ENCODE measurements at places on chromosomes 6 and 20.

- DNase-seq = no peak
Observed at GRCh38 chr6:132525866-132526265, 12.2 kb upstream of the TAAR9 start.

GRCh38 chr6:10479939-10480700 is 41.0 kb upstream of the GCNT2 start:
- DNase-seq = no peak

- DNase-seq = no peak
Observed at GRCh38 chr6:9178071-9178470, 742.7 kb upstream of the SLC35B3 start.

- no peak for DNase-seq
Observed at GRCh38 chr6:128443553-128443952, 76.8 kb downstream of the PTPRK start.

- no peak for DNase-seq
Observed at GRCh38 chr6:17156966-17157365, 55.1 kb downstream of the STMND1 start.

GRCh38 chr20:57996465-57996864 is 232.0 kb downstream of the ANKRD60 start:
- DNase-seq = no peak

GRCh38 chr6:5506597-5506996 is 245.3 kb downstream of the FARS2 start:
- no peak for DNase-seq

DNA sequence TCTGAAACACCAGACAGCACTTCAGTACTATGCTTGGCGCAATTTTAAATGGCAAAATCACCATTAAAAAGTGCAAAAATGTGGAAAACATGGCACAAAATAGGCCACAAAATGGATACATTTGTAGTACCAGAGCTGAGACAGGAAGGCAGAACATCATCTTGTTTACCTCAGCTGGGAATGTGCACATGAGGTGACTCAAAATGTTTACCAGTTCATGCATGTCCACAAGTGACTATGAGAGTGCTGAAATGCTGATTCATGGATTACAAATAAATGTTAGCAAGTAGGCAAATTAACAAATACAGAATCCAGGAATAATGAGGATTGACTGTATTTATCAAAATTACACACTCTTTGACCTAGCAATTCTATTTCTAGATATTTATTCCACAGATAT is 201.6 kb downstream of the ISM1 start:
- no peak for DNase-seq

DNA sequence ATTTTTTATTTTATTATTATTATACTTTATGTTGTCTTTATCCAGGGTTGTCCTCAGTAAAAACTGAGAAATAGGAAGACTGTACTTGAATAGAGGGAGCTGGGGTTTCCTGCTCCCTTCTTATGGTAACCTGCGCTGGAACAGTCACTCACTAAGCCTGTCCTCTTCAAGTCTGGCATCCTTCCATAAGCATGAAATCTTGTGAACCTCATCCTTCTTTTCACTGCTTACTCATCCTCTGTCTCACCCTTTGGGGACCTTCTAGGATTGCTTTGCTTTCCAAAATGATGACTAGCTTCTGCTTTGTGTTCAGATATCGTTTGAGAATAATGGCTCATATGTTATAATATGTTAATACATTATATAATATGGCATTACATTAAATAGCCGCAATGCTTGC is 90.6 kb downstream of the C6orf118 start:
- no peak for DNase-seq

DNA sequence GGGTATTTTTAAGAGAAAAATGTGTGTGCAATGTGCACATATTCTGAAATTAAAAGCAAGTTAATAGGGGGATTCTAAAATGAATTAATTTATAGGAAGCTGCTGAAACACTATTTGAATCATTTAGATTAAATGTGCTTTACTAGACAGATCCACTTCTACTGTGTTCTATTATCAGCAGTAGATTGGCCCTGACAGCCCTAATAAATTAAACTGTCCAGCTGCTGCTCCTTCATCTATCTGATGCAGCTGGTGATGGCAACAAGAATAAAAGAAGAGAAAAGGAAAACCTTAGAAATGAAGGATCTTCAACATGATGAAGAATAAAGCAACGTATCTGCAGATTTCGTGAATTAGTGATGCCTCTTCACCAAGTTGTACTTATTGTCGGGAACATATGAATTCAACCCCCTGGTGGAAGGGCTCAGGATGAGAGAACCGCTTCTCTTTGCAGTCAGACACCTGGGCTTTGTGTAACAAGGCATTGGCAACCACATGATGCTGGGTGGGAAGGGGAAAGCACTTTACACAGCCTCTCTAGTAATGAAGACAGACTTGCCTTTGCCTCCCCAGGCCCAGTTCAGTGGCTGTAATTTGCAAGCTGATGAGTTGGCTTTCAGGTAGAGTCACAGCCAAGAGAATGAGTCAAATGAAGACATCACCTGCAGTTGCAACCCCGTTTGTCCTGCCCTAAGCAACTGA is 94.4 kb downstream of the LAMP5 start:
- no peak for DNase-seq

GRCh38 chr20:23269954-23270353 is 80.6 kb upstream of the NXT1 start:
- DNase-seq = no peak
